ENCODE measurements at places on chromosomes 16 and 17.

- no peak for DNase-seq
Measured at GRCh38 chr17:6872936-6873335, 41.4 kb upstream of the TEKT1 start.

- DNase-seq = no peak
Measured at GRCh38 chr16:81610144-81610842, 165.7 kb downstream of the CMIP start.

- no peak for DNase-seq
Measured at GRCh38 chr16:67723151-67723910, 4.2 kb upstream of the GFOD2 start.

- no peak for DNase-seq
Measured at GRCh38 chr17:75688209-75688825, 21.2 kb downstream of the SAP30BP start.

DNA sequence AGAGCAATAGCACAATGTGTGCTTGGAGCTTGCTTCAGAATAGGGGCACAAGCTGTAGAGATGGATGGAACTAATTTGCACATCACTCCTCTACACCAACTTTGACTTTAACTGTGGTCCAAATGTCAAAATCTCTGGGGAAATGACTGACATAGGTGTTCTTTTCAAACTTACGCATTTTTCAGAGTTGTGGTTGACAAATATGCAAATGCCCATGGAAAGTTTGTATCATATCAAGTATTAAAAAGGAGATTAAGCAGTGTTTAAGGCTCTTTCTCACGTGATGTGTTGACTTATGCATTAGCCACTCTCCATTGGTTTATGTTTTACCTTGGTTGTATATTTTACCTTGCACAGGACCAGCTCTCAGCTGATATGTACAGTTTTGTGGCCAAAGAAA, 77.1 kb downstream of the ELAC2 start:
- no peak for DNase-seq

DNA sequence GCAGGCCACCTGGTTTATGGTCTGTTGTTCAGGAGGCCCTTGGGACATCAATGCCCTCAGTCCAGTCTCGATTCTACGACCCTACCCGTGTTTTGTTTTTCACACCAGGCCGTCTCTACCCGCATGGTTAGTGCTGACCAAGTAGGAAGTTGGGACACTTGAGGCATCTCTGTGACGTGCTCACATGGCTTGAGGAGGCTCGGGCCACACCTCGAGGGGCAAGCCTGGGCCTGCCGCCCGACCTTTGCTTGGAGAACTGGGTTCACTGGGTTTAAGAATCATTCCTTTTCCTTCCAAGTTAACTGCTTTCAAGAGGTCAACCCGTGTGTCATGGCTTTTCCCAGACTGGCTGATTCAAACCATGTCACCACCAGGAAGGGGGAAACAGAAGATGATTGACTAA, 86.8 kb downstream of the CMIP start:
- no peak for DNase-seq

GRCh38 chr16:8808613-8809353, 11.1 kb downstream of the PMM2 start:
- DNase-seq = no peak

DNA sequence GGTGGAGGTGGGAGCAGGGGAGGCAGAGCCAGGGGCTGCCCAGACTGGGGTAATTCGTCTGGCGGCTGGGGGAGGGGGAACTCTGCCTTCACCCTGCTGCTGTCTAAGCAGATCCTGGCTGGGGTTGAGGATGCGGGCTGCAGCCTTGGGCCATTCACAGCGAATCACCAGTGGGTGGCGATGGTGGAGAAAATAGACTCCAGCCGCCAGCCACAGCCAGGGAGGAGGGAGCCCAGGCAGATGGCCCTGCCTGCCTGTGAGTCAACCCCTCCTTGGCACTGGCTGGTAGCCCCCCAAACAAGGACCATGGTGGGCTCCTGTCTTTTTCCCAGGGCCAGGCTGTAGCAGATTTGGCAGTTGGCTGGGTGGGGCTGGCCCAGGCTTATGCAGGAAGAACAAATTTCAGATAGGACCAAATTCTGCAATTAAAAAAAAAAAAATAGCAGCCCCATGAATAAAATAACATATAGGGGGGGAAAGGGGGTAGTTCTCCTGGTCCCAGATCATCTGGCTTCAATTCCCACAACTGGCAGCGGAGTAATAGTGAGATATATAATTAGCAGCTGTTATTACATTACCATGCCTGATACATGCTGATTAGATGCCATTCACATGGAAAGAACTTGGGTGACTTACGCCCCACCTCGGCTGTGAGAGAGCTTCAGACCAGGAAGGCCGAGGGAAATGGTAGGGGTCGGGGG, 41.5 kb upstream of the CDH5 start:
- DNase-seq = no peak

DNA sequence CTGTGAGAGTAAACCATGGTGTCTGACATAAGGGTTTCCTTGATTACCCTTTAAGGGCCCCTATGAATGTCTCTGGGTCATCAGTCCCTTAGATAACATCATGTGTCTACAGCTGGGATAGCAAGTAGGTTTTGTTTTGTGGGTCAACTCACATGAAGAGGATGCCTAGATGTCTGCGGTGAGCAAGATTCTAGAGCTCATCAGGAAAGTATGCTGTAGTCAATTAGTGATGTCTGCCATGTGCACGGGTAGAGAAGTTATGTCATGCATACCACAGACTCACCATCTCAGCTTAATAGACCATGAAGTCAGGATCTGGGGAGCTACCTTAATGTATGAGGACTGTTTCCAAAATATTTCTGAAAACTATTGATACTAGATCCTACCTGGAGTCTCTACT, 57.5 kb downstream of the CDH13 start:
- no peak for DNase-seq

DNA sequence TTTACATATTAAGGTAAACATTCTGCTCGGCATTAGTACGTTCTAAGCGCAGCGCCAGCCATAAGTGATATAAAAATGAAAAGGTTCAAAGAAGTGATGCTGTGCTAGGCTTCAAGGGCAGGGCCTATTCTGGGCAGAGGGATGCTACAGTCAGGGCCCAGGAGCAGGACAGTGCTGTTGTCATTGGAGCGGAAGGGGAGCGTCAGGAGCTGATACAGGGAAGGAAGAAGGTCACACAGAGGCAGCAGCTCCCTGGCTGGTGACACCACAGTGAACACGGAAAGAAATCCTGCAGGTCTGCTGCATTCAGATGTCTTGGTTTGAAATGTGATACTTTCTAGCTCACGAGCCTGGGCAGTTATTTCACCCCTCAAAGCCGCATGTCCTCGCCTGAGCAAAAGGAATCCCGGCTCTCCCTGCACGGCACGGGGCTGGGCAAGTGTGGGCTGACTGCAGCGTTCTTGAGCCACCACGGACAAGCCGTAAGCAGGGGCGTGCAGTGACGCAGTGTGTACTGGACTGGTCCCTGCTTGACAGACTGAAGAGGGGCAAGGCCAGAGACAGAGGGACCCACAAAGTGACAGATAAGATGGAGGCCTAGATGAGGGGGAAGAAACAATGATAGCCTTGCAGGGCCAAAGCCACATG, 41.1 kb downstream of the ZCCHC14 start:
- DNase-seq = no peak

GRCh38 chr17:76174037-76174436, 33.0 kb upstream of the FOXJ1 start:
- DNase-seq = no peak

DNA sequence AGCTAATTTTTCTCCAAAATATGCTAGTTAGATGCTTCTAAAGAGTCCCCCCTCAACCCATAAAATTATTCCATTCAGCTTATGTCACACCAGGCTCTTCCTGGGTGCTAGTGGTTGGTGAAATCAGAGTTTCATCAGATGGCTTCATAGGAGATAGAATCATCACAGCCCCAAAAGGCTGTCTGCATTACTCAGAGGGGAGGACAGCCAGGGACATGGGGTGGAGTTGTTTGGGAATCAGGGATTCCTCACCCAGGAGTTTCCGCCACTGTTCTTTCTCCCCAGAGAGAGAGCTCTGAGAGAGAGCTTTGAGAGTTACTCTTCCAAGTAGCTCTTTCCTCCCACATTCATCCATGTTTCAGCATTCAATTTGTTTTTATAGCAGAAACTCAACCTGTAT, 288 bp upstream of the KRT34 start:
- no peak for DNase-seq

DNA sequence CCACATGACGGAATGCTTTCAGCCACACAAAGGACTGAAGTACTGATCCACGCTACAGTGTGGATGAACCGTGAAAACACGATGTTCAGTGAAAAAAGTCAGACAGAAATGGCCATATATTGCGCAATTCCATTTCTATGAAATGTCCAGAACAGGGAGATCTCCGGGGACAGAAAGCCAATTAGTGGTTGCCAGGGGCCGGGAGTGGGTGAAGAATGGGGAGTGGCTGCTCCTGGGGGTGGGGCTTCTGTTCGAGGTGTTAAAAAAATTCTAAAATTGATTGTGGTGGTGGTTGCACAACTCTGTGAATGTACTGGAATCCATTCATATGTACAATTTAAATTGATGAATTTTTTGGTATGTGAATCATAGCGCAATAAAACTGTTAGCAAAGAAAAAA, 154.8 kb upstream of the HSBP1 start:
- DNase-seq = no peak

DNA sequence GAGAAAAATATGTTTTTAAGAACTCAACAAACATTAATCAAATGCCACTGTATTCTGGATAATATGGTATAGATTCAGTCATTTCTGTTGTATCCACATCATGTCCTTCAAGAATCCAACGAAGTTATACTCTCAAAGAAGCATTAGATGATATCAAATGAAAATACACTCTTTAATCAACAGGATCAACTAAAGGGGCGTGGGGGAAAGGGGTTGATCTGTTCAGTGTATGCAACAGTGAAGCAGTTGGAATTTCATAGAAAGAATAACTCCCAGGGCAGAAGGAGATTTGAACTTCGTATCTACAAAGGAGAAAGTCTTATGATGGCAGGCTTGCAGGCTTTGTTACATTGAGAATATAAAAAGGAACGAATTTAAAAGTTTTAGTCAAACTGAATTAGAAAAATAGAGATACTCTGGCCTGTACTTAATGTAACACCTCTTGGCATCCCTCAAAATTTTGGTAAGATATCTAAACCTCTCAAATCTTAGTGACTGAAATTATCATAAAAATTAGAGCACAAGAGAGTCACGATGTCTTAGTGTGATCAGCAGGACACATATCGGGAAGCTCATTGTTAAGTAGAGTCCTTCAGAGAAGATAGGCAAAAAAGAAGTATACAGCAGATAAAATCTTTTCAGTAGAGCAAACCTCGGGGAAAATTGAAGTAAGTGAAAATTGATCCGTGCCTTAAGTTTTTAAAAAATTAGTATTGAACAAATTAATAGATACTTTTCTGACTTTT, 431.4 kb downstream of the KCNJ18 start:
- DNase-seq = no peak

DNA sequence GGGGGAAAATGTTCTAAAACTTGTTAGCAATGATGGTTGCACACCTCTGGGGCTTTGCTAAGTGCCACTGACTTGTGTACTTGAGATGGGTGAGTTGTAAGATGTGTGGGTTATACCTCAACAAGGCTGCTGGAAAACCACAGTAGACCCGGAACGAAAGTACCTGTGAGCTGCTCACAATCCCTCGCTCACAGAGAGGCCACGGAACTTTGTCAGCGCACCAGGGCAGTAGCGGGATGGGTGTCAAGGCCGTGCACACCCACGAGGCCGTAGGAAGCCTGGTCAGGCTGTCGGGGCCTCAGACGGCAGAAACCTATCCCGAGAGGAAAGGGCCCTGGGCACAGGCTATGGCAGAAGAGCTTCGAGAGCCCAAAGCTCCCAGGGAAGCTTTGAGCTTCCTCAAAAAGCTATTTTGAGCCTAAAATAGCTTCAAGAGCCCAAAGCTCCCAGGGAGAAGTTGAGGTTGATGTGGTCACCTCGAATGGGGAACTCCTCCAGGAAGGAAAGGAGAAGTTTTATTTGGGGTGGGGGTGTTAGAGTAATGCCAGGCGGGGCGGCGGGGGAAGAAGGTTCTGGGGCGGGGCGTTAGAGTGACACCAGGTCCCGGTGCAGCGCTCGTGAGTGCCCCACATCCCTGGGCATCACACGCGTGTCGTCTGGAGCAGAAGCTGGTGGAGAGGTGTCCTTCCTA, 19.0 kb downstream of the CBFA2T3 start:
- DNase-seq = no peak

GRCh38 chr16:89727406-89728120, 6.2 kb downstream of the ZNF276 start:
- DNase-seq = no peak
